ENCODE measurements at places on chromosomes 3 and 15.

- no peak for DNase-seq
Observed at GRCh38 chr3:38566215-38566528, 70.0 kb downstream of the EXOG start.

GRCh38 chr15:75073197-75073596 is 49.8 kb downstream of the PPCDC start:
- DNase-seq, result no peak

GRCh38 chr3:188435266-188435665 is 281.3 kb downstream of the LPP start:
- DNase-seq, result no peak

DNA sequence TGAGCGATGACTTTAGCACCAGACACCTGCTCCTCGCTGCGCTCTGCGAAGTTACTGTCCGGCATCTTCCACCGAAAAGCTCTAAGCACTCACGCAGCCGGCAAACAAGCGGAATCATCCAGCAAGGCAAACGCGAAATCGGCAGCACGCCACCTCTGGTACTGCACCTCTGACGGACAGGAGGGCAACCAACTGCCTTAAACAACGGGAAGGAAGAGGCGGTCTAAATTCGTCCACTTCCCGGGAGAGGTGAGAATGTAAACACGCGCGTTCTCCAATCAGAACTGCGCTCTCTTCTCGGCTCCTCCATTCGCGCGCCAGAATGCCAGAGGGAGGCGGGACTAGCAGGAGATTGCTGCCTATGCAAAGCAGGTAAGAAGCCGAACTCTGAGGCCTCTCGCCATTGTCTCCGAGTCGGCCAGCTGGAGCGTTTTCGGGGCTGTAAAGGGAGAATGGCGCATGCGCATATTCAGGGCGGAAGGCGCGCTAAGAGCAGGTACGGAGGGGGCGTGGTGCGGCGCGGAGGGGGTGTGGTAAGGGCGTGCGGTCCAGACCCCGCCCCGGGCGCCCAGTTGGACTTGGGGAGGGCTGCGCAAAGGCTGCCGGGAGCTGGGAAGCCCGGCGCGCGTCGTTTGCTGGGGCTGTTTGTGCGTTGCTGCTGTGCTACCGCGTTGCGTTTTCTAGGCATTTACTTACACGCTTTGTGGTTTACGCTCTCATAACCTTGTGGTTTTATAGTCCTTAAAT is at the start of the genes BTD and HACL1:
TSS of gene BTD (plus strand) at position 347 of the 747 bp plus-strand sequence. CDS start 33,695 bp downstream, outside the sequence.
TSS of gene HACL1 (minus strand) at position 171 of the 747 bp plus-strand sequence. CDS start at position 65, 106 bp downstream.
- peak; percentile 94 for DNase-seq

GRCh38 chr3:145869958-145870357 is 291.0 kb downstream of the PLOD2 start:
- DNase-seq, result no peak

DNA sequence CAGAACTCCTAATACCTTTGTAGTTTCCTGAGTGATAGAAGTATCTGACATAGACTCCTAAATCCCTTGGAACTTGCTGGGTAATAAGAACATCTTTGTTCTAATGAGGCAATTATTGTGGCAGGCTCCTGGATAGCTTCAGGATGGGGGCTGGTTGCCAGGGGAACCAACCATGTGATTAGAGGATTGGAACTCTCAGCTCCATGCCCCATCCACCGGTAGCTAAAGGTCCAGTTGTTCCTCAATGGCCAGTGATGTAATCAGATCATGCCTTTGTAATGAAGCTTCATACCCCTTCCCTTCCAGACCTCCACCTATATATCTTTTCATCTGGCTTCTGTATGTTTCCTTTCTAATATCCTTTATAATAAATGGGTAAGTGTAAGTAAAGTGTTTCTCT is 221.2 kb upstream of the ALCAM start:
- peak; percentile 63 for DNase-seq

- DNase-seq, result no peak
Observed at GRCh38 chr15:34984889-34985630, 3.0 kb downstream of the ZNF770 start.

Measured in BE2C (cell line).